Dermis microvascular lymphatic vessel endothelial cell (primary cell): ENCODE measurements at places on chromosomes 16 and 17. TPM values are rescaled to one million over a fixed set of nuclear protein-coding genes. Genes with fewer than 3 reads are reported as not detected.

DNA sequence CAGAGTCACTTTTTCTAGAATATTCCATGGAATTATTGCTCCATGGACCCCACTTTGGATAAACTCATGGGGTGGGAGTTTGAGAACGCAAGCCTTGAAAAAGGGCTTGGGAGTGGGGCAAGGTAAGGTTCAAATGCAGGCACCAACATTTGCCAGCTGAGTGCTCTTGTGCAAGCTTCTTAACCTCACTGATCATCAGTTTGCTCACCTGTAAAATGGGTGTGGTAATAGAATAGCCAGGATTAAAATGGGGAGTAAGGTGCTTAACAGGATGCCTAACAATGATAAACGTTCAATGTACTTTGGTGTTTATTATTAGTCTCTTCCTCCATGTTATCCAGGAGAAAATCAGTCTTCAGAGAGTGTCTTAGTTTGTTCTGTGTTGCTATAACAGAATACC is 39.0 kb downstream of the CACNG5 start:
- no peak for DNase-seq

DNA sequence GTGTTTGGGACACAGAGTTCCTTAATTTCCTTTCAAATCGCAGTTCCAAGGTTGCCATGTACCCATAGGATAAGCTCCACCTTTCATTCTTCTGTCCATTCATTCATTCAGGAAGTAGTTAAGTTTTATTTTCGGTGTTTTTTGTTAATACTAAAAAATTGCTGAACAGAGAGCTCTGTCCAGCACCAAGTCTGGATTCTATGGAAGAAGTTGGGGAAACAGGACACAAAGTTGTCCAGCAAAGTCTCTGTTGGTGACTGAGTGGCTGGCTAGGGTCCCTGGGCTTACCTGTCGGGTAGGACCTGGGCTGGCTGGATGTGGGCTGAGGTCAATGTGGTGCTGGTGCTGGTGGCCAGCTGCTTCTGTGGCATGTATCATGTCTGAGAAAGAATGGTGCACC is 17.6 kb upstream of the CCL2 start:
- DNase-seq: no peak

The SOX9 gene
- not detected in 2 replicates for total RNA-seq

GRCh38 chr17:63549289-63549945 is 860 bp upstream of the DCAF7 start:
- DNase-seq: no peak

The KRT33B gene
- total RNA-seq: not detected in 2 replicates

DNA sequence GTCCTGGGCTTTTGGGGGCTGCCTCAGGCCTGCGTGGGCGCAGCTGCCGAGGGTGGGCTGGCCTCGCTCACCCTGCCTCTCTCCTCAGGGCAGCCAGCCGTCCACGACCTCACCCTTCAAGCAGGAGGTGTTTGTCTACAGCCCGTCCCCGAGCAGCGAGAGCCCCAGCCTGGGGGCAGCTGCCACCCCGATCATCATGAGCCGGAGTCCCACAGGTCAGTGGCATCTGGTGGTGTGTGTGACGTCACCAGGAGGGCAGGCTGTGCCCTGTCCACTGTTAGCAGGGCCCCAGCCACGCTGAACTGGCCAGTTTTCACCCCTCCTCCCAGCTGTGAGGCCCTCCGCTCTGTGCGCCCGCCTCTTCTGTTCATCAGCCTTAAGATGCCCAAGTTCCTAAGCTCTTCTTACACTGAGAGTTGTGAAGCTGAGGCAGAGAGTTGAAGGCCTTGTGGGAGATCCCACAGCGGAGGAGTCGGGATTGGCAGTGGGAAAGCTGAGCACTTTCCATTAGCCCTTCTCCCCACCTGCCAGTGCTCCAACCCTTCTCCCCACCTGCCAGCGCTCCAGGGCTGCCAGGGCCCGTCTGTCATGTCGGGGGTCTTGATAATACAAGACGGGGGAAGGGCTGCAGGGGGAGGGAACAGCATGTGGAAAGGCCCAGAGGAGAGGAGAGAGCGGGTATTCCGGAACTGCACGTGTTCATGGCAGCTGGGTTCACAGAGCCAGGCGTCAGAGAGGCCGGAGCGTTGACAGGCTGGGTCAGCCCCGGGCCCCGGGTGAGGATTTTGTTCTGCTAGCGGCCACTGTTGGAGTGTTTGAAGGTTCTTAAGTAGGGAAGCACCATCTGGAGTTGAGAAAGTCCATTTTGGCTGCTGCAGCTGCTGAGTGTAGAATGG is 36.3 kb downstream of the OR1D5 start:
- no peak for DNase-seq

DNA sequence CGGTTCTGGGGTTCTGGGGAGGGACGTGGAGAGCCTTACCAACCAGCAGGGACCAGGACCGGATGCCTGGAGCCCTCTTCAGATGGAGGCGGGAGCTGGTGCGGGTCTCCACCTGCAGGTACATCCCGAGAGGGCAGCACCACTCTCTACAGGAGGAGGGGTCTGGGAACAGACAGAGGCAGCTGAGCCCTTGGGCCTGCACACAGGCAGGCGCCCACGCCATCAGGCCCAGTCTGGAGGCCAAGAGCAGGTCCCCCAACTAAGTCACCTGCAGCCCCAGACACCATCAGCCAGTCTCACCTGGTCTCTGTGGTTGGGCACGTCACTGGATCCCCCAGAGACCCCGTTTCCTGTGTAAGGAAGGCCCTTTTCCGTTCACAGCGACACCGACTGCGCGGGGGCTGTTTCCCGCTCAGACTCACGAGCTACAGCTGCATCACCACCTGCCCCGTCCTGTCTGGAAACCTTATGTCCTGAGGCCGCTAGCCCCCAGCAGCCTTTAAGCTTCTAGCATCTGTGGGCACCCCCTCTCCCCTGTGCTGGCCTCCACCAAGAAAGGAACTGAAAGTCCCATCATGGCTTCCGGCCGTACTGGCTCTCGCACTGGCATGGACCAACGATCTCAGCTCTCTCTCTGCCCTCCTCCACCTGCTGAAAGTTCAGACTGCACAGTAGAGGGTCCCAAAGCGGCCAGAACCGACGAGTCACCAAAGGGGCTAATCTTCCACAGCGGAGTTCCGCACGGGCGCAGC is 1.2 kb downstream of the CYBC1 start:
- DNase-seq: no peak

DNA sequence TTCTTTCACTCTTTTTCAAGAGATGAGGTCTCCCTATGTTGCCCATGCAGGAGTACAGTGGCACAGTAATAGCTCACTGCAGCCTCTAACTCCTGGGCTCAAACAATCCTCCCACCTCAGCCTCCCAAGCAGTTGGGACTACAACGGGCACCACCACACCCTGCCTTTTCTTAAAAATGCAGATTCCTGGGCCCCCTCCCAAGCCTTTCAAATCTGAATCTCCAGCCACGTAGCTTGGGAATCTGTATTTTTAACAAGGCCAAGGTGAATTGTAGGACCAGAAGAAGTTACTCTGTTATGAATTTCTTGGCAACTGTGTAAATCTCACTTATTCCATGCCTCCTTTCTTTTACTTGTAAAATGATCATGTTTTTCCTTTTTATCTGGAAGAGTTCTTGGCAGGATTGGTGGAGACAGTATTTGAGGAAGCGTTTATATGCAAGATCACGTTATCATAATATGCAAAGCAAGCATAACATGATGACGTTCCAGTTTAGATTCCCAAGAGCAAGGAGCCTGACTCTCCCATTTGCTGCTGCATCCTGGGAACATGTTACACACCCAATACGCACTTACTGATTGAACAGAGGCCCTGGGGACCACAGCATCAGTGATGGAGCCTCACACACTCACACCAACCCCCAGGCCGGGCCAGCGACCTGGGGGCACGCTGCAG is 44.5 kb downstream of the LITAF start:
- DNase-seq: no peak

DNA sequence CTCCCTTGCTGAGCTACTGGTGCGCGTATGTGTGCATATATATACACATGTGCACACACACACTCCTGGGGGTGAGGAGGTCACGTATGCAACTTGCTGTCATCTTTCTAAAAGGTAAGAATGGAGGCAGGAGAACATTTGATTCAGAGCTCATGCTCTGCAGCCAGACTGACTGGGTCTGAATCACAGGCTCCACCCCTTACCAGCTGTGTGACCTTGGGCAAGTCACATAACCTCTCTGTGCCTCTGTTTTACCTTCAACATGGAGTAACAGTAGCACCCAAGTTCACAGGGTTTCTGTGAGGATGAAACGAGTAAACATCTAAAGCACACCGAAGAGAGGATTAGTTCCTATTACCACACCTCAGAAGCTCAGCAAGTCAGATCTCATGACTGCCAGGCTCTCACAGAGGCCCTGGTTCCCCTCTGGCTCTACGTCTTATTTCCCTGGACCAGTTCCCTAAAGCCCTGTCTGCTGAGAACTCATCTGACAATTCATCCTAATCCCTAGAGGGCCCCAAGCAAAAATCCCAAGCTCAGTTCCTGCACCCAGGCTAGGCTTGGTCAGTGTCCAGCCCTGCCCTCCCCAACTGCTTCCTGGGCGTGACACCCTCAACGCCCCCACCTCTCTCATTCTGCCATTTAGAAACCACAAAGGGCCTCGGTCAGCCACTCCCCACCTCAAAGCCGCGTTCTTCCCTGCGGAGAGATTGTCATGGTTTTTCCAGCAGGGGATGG is 28.7 kb downstream of the ABR start:
- DNase-seq: no peak

DNA sequence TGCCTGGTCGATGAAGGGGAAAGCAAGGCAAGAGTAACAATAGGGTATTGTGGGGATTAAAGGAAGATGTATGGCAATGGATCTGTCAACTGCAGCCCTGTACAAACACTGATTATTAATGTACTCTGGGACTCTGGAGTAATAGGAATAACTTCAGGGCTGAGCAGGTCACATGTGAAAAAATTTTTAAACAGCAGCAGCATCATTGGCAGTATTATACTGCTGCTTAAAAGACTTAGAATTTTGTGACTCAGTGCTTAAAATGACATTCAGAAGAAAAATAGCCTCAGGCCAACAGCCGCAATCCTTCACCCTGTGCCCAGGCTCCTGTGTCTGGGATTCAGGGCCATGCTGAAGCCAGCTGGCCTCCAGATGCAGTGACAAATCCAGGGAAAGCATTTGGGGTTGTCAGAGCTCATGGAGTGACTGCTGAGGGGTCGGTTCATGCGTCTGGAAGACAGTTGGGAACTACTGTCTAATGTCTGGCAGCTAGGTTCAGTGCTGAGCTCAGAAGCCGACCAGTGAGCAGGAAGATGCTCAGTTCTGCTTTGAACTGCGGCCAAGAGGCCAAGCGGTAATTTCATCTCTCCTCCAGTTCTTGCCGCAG is 22.2 kb downstream of the TEX2 start:
- peak; percentile 50 for DNase-seq

DNA sequence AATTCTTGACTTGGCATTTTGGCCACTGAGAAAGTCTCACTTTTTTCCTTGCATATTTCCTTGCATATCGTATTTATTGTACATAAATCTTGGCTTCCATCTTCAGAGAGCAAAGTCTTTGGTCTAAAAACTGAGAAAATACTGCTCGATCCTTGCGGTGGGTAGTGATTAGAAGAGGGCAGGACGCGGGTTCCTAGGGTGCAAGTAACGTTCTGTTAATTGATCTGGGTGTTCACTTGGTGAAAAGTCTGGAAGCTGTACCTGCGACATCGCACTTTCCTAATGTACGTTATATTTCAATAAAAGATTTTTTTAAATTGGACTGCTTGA is 758 bp upstream of the UBALD2 start:
- DNase-seq: no peak

The SLC43A2 gene
- 19.4 and 36.0 TPM in 2 replicates for total RNA-seq

DNA sequence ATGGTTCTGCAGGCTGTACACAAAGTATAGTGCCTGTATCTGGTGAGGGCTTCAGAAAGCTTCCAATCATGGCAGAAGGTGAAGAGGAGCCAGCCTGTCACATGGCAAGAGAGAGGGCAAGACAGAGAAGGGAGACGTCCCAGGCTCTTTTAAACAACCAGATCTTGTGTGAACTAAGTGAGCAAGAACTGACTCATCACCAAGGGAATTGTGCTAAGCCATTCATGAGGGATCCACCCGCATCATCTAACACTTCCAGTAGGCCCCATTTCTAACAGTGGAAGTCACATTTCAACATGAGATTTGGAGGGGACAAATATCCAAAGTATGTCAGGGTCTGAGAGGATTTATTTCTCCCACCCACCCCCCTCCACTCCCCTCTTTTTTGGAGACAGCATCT is 56.2 kb upstream of the ELAC2 start:
- DNase-seq: no peak

DNA sequence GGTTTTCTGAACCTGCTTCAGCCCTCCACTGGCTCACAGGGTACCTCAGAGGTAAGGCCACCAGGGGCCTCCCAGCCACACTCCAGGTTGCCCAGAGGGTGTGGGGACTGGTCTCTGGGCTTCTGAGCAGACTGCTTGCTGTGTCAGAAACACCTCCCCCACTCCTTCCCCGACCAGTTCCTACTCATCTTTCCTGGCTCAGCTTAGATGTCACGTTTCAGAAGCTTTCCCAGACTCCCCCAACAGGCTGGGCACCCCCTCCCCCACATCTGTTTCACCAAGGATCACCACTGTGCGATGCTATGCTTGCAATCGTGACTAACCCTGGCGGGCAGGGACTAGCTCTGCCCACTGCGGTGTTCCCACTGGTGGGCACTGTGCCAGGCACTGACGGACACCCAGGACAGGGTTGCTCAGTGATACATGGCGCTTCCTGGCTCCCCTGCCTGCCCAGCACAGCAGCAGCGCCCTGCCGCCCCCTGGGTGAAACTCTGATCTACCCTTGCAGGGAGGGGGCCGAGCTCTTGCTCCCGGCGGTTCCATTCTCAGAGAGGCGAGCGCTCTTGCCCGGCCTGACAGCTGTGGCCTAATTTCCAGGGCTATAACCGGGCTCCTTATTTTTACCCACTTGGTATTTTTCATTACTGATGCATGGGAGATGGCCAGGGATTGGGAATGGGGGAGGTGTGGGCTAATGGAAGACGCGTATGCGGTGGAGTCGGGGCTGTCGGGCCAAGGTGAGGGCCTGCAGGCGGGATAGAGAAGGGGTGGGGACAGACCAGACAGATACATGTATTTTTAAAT is 29.4 kb upstream of the MTSS2 start:
- peak; percentile 75 for DNase-seq

The CHST6 gene
- 0.64 and 1.0 TPM in 2 replicates for total RNA-seq

The CMTM2 gene
- not detected in 2 replicates for total RNA-seq

DNA sequence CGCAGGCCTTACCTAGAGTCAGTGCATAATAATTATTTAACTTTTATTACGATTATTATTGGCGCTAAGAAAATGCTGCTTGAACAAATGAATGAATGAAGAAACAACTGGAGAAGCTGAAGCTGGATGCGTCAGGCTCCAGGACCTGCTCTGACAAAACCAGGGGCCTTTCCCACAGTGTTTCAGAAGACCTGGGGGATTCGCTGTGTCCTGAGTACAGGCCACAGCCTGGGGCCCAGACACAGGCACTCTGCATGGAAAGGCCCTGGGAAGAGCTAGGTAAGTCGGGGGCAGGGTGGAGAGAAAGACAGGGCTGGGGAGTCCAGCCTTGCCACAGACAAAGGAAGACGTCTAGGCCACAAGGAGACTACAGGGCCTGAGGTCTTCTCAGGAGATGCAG is 226.1 kb downstream of the ZNF423 start:
- no peak for DNase-seq
